ENCODE measurements at places on chromosomes 7 and 10.

DNA sequence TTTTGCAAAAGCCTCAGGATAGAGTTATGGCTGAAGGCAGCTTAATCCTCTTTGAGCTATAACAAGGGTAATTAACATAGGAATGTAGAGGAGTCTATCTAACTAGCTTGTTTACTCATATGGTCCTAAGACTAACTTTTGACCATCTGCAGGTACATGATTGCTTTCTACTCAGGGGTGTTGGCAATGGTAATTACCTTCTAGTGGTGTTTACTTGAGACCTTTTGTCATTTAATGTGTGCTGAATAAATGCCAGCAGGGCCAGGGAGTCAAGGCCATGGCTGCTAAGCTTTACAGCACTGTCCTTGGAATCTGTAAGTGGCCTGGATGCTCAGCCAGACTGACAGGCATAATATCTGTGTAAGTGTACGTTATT lies 1325.0 kb downstream of the XPNPEP1 start:
- DNase-seq = no peak

DNA sequence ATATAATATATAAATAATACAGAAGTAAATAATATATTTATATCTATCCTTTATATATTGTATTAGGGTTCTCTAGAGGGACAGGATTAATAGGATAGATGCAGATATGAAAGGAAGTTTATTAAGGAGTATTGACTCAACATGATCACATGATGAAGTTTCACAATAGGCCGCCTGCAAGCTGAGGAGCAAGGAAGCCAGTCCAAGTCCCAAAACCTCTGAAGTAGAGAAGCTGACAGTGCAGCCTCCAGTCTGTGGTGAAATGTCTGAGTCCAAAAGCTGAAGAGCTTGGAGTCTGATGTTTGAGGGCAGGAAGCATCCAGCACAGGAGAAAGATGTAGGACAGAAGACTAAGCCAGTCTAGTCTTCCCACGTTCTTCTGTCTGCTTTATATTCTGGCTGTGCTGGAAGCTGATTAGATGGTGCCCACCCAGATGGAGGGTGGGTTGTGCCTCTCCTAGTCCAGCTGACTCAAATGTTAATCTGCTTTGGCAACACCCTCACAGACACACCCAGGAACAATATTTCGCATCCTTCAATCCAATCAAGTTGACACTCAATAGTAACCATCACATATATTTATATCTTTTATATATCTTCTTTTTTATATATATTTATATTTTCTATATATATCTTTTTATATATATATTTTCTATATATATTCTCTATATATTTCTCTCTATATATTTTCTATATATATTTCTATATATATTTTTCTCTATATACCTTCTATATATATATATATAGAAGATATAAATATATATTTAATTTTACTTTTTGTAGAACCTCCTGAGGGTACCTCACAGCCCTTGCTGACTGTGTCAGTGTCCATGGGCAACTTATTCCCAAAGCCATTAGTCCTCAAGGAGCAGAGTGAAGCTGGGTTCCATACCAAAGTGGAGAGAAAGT lies 24.6 kb upstream of the AKR1B10 start:
- no peak for DNase-seq

DNA sequence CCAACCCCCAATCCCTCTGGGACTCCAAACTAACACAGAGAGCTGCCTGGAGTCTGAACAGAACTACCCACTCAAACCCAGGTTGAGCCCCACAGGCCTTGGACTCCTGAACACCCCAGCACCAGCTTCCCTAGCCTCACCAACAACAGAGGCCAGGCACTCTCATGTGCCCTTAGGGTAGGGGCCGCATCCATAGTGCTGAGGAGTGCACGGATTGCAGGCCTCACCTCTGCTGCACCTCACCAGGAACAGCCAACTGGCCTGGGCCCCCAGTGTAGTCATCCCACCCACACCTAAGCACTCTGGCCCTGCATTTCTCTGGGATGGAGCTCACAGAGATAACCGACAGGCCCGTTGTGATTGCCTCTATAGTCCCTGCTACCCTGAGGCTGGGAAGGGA lies 194.2 kb downstream of the HPSE2 start:
- no peak for DNase-seq

DNA sequence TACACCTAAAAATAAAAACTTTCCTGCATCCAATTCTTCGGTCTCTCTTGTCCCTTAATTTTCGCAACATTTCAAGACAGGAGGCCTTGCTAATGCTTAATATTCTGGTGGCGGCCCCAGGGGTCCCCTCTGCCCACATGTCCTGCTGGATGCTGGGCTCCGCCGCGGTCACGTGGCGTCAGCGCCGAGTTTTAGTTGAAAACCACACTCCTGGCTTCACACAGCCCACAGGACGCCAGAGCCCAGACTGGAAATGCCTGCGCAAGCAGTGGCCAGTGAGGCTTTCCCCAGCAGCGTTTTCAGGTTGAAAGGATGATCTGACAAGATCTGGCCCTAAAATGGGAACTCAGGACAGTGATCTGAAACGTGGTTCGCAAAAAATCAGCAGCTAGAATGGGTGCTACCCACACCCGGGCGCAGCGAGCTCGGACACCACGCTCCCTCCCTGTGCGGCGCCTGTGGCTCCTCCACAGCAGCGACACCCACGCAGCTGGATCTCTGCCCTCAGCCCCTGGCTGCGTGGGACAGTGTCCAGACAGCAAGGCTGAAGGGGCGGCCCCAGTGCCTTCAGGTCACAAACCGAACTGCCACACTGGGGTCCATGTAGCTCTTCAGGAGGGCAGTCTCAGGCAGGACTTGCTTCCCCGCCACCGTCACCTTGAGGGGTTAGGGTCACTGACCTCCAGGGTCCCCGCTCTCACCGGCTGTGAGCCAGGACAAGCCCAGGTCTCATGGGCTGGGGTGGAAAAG lies 11.6 kb upstream of the CYREN start:
- no peak for DNase-seq

DNA sequence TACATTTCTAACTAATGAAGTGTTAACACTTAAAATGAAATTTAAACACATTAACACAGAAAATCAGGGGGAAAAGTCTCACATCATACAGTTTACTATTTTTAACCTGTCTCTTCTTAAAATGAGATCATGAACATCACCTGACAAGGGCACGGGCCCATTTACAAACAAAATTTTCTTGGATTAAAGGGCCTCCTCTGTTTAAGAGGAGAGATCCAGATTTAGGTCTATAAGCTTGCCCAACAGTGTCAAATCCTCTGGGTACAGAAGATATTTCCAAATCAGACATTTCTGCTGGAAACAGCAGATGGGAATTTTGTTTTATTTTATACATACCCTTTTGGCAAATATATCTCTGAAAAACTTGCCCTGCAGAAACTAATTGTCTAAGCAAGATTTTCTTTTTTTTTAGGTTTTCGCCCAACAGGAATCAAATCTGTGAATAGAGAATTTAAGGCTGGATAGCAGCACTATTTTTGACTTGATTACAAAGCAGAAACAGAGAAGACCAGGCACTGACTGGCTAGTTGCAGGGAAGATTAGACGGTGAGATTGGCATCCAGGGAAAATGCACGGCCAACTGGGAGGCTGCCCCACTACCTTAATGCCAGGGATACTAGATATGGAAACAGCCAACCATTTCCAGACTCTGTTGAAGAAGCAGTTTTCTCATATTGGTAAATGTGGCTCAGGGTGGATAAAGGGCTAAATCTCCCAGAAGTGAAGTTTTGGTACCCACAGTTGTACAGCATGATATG lies 173.4 kb downstream of the LRRN3 start:
- DNase-seq = no peak

GRCh38 chr10:72912736-72913135 lies 19.2 kb downstream of the OIT3 start:
- no peak for DNase-seq

Measured in NCI-H1930 (cell line).